Glutamatergic neuron (in vitro differentiated cells): ENCODE measurements at places on chromosomes 5 and 9. TPM values are rescaled to one million over a fixed set of nuclear protein-coding genes. Genes with fewer than 3 reads are reported as not detected.

DNA sequence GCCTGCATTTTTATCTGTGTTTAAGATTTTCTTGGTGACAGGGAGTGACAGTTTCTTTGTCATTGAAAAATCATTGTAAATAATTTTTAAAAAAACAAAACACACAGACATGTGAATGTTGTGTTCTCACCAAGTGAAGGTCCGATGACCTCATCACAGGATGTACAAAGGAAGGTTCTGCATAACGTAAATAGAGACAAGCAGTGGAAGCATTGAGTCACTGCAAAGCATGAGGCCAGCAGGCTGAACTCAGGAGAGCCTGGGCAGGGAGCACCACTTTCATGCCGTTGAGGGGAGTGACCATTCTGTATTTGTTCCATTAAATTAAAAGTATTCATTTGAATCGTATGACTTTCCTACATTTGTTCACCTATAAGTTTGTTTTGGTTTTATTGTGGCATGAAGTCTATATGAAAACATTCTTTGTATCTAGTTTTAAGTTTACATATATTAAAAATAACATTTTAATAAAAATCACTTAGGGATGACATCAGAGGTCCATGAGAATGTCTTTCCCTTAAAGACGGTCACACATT lies 70.4 kb upstream of the TLE1 start:
- H3K4me1 ChIP-seq = no peaks in the 10 kb centered on the region
- H3K27me3 ChIP-seq = peaks cover 3% of the 10 kb centered on the region
- no peak for DNase-seq

DNA sequence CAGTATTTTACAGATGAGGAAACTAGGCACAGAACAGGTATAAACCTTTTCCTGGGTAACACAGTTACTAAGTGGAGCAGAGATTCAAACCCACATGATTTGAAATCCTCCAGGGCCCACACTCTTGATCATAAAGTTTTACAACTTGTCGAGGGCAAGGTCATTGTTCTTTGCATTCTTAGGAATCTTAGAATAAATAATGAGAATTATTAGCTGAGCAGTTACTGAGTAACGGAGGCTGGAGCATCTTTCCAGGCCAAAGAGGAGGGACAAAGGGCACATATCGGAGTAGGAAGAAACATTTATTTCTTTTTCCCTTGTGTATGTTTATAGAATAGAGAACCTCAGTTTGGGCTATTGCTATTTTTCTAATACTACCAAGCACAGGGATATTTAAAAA lies 27.1 kb upstream of the F2R start:
- no peak overlapping the region for H3K27ac ChIP-seq
- no peaks in the 10 kb centered on the region for H3K4me1 ChIP-seq
- no peaks in the 10 kb centered on the region for H3K36me3 ChIP-seq
- DNase-seq = no peak
- no peaks in the 10 kb centered on the region for H3K27me3 ChIP-seq

DNA sequence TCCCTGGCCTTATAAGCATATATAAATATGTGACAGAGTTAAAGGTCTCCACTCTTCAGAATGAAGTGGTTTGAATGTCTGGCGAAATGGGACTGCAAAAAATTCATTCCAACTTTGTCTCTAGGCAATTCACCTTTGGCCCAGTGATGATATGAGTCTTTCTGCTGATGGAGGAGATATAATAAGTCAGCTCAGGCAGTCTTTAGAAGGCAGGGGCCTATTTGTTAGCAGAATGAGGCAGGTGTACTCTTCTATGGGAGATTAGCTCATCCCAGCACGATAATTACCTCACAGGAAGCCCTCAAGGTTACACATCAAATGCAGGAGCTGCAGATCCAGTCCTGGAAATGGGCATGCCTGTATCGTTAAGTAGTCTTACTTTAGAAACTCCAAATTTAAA lies 300.5 kb downstream of the NR2F1-AS1 start:
- no peak overlapping the region for H3K4me3 ChIP-seq
- H3K4me1 ChIP-seq = peaks cover 6% of the 10 kb centered on the region
- no peak for DNase-seq
- no peak overlapping the region for H3K27ac ChIP-seq
- H3K27me3 ChIP-seq = no peaks in the 10 kb centered on the region
- no peaks in the 10 kb centered on the region for H3K36me3 ChIP-seq

GRCh38 chr9:107467416-107467815 lies 22.2 kb downstream of the KLF4 start:
- no peak overlapping the region for H3K4me3 ChIP-seq
- H3K36me3 ChIP-seq = no peaks in the 10 kb centered on the region
- H3K27me3 ChIP-seq = peaks cover 3% of the 10 kb centered on the region
- H3K4me1 ChIP-seq = peaks cover 2% of the 10 kb centered on the region
- DNase-seq = no peak

The AFAP1L1 gene
- total RNA-seq = 0.25 TPM

The TMEM38B gene
- 3.0 TPM for total RNA-seq
